Substantia nigra (tissue), 51 donors: ENCODE measurements at places on chromosomes 13 and 19.

GRCh38 chr13:97395447-97396136 is 38.4 kb upstream of the RAP2A start:
- DNase-seq, result no peak

DNA sequence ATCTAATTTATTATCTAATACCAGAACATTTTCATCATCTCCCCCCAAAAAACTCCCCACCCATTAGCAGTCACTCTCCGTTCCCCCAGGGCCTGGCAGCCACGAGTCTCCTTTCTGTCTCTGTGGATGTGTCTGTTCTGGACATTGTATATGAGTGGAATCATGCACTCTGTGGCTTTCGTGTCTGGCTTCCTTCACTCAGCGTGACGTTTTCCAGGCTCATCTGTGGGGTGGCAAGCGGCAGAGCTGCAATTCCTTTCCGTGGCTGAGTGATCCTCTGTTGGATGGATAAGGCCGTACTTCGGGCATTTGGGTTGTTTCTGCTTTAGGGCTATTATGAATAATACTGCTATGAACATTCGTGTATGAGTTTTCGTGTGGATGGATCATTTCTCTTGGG is 3.1 kb downstream of the AP2S1 start:
- DNase-seq, result no peak

DNA sequence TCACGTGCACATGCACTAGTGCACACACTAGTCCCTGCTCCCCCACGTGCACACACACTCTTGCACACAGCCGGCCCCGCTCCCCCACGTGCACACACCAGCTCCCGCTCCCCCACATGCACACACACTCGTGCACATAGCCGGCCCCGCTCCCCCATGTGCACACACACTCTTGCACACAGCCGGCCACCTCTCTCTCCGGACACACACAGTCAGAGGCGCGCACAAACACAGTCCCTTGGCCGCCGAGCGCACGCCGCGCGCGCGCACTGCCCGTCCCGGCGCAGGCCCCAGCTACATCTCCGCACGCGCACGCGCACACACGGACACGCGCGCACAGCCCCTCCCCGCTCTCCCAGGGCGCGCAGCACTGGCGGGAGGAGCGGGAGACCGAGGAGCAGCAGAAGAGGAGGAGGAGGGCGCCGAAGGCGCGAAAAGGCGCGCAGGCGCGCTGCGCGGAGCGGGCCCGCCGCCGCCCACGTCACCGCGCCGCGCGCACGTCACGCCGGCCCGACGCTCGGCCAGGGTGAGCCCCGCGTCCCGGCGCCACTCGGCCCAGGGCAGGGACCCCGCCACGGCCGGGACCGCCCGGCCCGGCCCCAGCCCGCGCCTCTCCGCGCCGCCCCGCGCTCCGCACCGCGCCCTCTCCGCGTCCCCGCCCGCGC is at the start of gene TFDP1:
Gene TFDP1, plus strand, starts transcription at position 549 of the 665 bp plus-strand sequence. CDS start 1,085 bp downstream, outside the sequence.
- no peak for DNase-seq

- DNase-seq, result no peak
These were observed 108.5 kb upstream of the SPACA7 start for GRCh38 chr13:112267660-112268059.

DNA sequence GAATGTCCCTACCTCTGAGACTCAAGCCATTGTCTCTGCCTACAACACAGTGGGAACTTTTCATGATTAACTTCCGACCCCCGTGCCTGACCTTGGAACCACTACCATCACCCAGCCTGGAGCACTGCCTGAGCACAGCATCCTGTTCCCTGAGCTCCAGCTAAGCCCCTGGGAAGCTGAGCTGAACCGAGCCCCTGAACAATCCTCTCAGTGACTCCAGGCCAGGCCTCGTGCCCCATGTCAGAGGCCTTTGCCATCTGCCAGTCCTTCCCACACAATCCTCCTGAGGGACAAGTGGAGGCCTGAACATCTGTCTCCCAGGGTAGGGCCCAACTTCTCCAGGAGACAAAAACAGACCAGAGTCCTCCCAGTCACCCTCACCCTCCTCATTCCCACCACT is 17.5 kb downstream of the CEACAM3 start:
- no peak for DNase-seq

GRCh38 chr19:28169168-28169887 is 1043.6 kb downstream of the UQCRFS1 start:
- DNase-seq, result no peak

DNA sequence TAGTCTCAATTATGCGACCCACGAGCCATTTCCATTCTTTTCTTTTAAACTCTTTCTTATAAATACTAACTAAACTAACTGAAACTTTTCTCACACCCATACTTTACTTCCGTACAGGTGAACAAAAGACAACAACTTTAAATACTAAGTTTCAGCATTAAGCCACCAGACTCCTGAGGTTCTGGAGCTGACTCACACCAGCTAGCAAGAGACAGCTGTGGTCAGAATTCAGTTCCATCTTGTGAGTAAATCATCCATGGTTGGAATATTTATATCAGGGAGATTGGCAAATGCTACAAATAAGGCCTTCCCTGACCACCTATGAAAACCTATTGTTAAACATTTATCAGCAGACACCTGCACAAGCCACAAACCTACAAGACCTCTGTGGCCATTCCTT is 897.0 kb downstream of the EFNB2 start:
- DNase-seq, result no peak

DNA sequence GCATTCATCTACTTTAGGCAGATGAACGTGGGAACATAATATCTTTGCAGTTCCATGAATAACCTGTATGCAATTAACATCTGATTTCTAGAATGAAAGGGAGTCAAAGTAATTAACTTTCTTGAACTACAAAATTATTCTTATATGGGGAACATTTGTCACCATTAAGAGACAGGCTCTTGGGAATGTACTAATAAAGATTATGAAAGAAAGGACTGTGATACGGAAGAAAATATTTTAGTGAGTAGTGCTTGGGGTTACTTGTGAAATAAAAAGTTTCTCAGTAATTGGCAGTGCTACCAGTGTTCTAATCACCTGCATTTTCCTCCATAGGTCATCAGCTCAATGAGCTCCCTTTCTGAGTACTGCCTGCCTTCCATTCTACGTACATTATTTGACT is 85.4 kb downstream of the FRY start:
- DNase-seq, result no peak

GRCh38 chr13:44792096-44792495 is 197.2 kb downstream of the NUFIP1 start:
- DNase-seq, result no peak

- no peak for DNase-seq
These were observed 89.5 kb downstream of the SPRY2 start for GRCh38 chr13:80251403-80251802.

GRCh38 chr13:40652588-40652940 is 13.9 kb downstream of the FOXO1 start:
- DNase-seq, result no peak

DNA sequence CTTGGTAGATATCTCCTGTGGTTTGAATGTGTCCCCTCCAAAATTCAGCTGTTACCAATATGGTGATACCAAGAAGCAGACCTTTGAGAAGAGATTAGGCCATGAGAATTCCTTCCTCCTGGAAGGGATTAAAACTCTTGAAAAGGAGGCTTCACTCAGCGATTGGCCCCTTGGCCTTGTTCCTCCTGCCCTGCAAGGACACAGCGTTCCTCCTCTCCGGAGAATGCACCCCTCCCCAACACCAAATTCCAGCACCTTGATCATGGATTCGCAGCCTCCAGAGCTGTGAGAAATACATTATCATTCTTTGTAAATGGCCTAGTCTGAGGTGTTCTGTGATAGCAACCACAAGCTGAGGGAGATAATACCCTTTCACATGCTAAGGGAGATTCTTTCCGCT is 34.5 kb upstream of the ARHGEF7 start:
- DNase-seq, result no peak

DNA sequence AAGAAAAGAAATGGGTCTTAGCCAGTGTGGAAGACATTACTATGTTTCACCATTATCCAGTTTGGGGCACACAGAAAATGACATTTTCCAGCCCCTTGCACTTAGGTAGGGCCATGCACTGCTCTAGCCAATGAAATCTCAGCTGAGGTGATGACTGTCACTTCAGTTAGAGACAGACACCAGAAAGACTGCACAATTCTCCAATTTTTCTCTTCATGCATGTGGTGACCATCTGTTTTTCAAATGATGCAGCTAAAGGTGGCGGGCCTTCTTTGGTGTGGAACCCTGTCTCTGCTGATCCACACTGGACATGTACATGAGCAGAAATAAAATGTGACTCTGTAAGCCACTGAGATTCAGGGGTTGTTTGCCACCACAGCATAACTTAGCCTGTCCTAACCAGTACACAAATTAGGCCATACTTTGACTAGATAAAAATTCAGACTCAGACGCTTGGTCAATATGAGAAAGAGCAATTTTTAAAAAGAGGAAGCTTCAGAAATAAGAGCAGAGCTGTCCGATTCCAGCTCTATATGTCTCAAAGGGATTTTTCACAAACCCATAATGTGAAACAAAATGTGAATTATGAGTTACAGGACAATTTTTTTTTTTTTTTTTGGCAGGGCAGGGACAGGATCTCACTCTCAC is 6.7 kb downstream of the ZNF565 start:
- DNase-seq, result no peak

- no peak for DNase-seq
These were observed 21.0 kb upstream of the FBL start for GRCh38 chr19:39867133-39867532.

GRCh38 chr13:49265822-49266221 is 18.1 kb downstream of the CDADC1 start:
- DNase-seq, result no peak

GRCh38 chr19:12668346-12668745 is 1.7 kb downstream of the WDR83 start:
- DNase-seq, result no peak

- no peak for DNase-seq
These were observed 112.5 kb upstream of the KL start for GRCh38 chr13:32903720-32904119.

- no peak for DNase-seq
These were observed 290.0 kb downstream of the KCTD12 start for GRCh38 chr13:76596216-76596615.

DNA sequence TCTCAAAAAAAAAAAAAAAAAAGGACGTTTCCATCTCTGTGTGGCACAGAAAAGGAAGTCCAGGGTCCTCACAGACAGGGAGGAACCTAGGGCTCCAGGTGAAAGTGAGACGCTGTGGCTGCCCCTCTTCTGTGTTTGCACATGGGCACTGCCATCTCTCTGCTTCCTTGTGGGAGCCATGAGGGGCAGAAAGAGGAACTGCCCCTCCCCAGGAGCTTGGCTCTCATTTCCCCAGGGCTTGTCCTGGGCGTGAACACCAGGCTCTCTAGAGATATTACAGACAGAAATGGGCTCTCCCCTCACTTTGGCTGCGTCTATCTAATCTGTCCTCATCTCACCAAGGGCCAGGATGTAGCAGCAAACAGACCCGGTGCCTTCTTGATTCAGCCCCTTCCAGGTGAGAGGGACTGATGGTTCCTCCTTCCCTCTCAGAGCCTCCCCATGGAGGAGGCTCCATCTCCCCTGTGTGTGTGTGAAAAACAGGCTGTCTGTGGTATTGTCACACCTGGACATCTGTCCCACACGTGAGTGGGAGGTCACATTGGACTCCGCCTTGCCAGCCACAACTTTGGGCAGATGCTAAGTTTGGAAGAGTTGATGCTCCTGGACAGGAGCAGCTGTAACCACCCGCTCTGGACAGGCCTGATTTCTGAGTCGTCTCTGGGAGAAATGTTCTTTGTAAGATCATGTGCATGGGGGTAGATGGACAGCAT is 840 bp upstream of the LILRA4 start:
- no peak for DNase-seq

- DNase-seq, result no peak
These were observed 263.3 kb downstream of the COG6 start for GRCh38 chr13:39918620-39919236.

GRCh38 chr13:113110852-113111315 is 5.3 kb downstream of the F7 start:
- no peak for DNase-seq

GRCh38 chr19:47377208-47377701 is 28.1 kb downstream of the DHX34 start:
- DNase-seq, result no peak

- DNase-seq, result no peak
These were observed 85.9 kb downstream of the KDM4B start for GRCh38 chr19:5054551-5055456.

DNA sequence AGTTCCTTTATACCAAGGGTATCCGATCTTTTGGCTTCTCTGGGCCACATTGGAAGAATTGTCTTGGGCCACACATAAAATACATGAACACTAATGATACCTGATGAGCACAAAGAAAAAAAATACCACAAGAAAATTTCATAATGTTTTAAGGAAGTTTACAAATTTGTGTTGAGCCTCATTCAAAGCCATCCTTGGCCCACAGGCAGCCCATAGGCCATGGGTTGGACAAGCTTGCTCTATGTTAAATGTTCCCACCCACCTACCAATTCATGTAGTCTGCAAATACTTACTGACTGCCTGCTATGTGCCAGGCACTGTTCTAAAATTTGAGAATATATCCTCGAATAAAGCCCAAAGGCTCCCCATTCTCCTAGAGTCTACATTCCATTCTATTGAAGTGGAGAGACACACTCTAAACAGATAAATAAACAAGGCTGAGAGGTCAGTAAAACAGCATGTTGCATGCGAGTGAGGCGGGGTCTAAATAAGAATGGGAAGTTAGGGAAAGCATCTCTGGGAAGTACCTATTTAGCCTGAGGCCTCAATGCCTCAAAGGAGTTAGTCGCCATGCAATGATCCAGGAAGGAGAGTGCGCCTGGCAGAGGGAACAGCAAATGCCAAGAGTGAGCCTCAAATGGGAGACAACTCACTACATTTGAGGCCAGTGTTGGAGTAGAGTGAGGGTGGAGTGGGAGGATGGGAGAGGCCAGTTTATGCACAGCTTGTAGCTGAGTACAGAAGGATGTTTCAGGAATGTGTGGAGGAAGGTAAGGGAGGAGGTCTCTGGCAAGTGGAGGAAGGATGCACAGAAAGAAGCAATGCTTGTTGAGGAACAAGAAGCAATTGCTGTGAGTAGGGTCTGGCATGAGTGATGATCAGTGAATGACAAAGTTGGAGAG is 52.5 kb upstream of the CLDN10 start:
- no peak for DNase-seq

DNA sequence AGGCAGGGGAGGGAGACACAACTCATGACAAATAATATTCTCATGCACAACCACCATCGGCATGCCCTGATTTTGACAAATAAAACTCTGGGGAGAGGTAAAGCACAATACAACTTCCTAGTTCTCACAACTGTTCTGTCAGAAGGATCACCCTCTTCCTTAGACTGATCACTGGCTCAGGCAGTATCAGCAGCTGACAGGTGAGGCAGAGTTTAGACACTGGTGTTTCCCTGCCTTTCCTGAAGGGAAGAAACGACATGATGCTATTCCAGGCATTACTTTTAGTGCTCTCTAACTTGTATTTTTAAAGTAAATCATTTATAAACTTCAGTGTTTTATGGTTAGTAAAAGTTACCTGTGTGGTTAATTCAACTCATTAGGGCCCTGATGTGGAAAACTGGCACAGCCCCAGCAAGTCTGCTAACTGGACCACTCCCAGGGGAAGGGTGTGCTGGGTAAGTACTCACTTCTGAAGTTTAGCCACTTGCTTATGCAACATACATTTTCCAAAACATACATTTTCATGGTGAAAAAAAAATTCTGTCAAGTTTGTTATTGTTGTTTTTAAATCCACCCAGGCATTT is 82.8 kb downstream of the CRYL1 start:
- DNase-seq, result no peak

GRCh38 chr13:41053384-41053826 is 7.9 kb upstream of the WBP4 start:
- DNase-seq, result no peak

- DNase-seq, result no peak
These were observed 556 bp downstream of the TRIP10 start for GRCh38 chr19:6739883-6740588.
